ENCODE measurements at places on chromosomes 2 and 18.
A peak's percentile ranks its signal among the peaks of the same experiment; 100 is the strongest.

DNA sequence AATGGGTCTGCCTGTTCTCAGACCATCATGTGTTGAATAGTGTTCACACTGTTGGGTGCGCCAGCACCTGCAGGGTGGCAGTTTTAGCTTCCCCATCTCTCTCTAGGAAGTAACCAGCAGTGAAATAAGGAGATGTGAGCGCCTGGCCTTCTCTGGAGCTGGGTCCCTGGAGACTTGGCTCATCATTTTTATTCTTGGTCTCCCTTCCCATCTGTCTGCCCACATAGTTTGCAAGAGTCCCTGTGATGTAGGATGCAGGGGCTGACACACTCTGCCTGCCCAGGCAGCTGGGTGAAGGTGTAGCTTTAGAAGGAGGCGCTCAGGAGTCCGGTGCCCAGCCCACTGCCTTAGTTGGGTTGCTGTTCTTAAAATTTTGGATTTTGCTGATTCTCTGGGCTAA is 172.2 kb downstream of the LDLRAD4 start:
- DNase-seq: no peak

- DNase-seq: no peak
These were observed 50.3 kb downstream of the CCBE1 start for GRCh38 chr18:59646963-59647307.

DNA sequence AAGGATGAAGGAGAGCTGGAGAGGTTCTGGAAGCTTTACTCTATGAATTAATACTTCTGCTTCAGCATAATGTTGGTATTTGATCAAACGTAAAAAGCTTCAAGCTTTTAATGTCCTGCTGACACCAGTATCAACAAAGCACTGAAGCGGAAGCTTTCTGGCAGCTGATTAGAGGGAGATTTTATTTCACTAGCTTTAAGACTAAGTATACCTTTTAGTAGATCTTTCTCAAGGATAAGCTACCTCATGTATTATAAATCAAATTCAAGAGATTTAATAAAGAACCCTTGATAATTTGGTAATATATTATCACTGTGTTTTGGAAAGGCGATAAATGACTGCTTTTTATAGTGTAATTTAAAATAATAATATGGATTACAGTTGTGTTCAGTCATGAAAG is 128.0 kb upstream of the CD302 start:
- DNase-seq: no peak

DNA sequence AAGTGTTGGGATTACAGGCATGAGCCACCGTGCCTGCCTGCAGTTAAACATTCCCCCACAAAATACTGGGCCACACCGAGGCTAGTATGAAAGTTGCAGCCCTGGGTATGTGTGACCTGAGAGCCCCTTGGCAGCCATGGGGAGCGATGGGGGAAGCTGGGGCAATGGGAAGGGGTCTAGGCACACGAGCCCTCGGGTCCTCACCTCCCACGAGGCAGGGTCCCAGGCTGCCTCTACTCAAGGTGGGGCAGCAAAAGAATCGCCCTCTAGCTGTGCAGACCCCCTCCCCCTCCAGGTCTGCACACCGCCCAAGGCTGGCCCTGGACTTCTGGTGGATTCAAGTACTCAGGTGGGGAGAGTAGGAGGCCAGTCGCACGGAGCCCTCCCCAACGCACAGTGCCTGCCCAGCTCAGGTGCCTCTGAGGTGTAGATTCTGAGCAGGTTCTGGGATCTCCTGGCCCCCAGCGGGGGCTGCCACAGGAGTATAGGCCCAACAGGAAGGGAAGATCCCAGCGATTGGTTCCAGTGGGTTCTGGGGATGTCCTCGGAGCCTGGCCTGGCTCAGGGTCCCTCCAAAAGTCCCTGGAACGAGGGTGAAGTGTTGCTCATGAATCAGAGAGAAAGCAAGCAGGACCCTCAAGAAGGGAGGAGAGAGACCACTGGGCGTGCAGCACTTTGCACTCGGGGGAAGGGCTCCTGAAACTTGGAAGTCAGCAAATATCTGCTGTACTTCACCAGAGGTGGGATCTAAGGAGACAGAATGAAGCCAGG is 2.6 kb downstream of the GPR35 start:
- no peak for DNase-seq

DNA sequence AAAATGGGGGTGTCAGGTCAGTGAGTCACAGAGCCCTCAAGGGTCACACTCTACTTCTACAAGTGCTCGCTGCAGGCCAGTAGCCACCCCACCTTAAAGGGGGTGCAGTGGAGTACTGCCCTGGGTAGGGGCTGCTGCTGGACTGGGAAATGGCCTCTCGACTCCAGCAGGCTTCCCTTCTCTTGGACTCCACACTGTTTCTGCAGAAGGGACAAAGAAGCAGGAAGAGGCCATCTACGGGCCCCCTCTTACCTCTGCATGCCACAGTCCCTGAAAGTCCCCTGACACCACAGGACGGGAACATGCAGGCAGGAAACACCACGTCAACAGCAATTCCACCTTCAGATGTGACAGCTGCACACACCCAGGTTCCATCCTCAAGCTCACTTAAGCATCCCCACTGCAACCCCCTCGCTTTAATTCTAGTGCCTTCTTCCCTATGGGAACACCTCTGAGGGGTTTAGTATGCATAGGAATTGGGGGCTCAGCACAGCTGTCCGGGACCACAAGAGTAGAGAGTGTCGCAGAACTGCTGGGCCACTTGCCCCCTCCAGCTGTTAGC is 22.3 kb downstream of the SNED1 start:
- DNase-seq: no peak

- DNase-seq: peak; percentile 33
These were observed 67.0 kb downstream of the PSMG2 start for GRCh38 chr18:12769644-12770440.

DNA sequence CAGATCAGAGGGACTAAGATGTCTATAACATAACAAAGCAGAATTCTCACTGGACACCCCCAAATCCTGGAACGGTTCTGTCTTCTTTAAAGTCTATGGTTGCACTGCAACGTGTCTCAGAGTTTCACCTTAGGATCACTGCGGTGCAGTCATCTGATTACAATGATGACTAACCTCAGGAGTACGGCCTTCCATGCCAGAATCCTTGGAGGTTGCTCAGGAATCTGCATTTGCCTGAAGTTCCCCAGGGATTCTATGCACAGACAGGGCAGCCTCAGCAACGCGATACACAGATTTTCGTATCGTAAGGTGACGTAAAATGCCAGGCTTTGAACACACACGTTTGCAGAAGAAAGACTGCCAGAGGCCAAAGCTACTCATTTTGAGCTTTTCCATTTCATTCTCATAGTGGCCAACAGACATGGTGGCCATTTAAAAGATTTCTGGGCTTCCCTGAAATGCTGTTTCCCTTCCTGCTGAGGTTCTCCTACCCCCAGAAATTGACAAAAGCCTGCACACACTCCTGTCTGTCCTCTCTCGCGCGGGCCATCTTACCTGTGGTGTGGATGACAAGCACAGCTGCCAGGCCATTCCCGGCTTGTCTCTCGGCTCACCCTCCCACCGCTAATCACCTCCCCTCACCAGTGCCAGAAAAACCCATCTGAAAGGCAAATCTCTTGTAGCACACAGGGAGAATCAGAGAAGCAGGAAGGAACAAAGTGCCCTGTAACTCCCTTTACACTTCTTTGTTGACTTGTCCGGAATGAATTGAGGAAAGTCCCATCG is 148.8 kb downstream of the ACKR3 start:
- DNase-seq: no peak

DNA sequence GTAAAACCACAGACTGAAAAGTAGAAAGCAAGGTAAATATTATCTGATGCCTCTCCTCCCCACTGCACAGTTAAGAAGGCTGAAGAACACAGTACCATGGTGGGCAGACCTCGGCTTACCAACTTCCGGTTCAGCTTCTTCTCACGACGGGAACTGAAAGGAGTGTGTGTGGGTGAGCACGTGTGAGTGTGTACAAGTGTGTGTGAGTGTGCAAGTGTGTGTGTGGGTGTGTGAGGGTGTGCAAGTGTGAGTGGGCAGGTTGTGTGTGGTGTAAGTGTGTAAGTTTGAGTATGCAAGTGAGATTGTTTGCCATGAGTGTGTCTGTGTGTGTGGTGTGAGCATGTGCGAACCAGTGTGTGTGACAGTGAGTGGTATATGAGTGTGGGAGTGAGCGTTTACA is 103.5 kb downstream of the ADD2 start:
- DNase-seq: no peak

DNA sequence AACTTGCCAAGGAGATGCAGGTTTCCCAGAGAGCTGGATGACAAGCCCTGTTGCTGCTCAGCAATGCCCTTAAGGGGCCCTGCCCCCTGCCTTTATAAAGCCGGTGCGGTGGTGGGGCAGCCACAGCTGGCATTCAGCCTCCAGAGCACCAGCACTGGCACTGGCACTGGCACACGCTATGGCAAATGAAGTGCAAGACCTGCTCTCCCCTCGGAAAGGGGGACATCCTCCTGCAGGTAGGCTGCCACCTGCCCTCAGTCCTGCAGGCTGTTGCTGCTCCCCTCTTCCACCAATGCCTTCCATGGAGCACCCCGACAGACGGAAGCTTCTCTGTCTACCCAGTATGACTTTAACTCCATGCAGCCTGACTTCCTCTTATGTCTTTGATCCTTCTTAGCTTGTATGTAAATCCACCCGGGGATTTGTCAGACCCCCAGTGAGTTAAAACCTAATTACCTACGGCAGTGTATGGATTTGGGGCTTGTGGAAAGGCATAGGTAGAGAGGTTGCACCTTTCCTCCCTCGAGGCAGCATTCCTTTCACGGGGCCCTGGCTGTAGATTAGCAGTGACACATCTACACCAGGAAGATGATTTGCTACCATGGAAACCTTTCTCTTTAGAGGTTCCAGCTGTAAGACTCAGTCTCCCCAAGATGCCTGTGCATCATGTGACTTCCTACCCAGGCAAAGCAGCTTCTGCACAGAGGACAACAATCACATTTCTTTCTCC is at the start of gene DAPL1:
DAPL1 (plus strand) TSS at position 123 of the 730 bp plus-strand sequence; CDS start at position 179, 56 bp downstream.
- peak; percentile 68 for DNase-seq

GRCh38 chr18:45343365-45343764 is 271.9 kb upstream of the SLC14A2 start:
- no peak for DNase-seq

GRCh38 chr2:178016612-178017011 is 56.0 kb downstream of the PDE11A start:
- no peak for DNase-seq

DNA sequence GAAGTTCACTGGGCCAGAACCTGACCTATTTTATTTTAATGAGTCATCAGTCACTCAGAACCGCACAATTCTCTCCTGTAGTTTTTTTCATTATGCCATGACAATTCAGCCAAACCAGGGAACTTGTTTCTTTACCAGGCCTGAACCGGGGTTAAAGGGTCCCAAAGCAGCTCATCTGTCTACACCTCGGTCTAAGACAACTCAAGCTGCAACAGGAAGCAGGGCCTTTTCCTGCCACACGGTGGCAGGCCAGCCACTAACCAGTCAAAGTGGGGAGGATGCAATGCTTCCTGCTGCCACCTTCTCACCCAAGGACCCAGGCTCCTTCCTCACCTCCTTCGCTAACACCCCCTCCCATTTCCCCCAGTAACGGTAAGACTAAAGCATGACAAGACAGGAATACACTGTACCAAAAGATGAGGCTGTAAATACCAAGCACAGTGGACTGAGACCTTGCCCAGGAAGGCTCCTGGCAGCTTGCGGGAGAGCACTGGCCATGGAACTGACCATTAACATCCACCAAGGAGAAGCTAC is 56.7 kb upstream of the ACKR3 start:
- DNase-seq: peak; percentile 47
